ENCODE measurements at places on chromosomes 2 and 18. TPM values are rescaled to one million over a fixed set of nuclear protein-coding genes. Genes with fewer than 3 reads are reported as not detected.

Gene APLF
- polyA plus RNA-seq, result 2.2 TPM

Gene SOCS6
- 17.5 TPM for polyA plus RNA-seq

Gene CKAP2L
- polyA plus RNA-seq, result 8.1 TPM

Gene GPBAR1
- 1.5 TPM for polyA plus RNA-seq

- no peak for DNase-seq
Measured at GRCh38 chr2:118737684-118738083, 109.8 kb downstream of the EN1 start.

GRCh38 chr18:22325396-22325795 is 92.3 kb downstream of the CTAGE1 start:
- DNase-seq, result no peak

DNA sequence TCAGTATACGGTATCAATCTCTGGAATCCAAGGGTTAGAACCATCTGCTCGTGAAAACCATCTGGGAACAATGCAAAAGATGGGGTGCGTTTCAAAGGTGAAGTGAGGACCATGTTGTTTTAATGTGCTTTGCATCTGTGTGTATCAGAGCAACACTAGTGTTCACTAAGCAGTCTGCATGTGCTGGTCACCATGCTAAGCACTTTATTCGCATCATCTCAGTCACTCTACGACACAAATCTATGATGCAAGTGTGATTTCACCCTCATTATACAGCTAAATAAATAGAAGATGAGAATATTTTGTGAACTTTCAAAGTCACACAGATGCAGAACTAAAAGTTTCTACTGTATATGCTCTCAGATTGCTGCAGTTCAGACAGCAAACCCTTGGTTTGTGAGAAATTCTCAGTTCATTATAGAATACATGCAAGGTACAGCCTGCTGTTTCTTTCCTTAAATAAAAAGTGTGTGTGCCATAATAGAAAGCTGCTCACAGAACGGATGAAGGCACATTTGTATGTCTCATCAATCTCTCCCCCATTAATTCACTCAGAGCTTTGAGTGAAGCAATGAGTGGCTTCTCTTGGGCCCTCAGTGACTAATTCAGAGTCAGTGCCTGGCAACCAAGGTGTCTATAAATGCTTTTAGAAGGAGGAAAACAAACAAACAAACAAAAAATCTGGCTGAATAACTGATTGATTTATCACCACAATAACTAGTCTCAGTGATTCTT is 652.8 kb upstream of the SOX11 start:
- DNase-seq, result no peak

DNA sequence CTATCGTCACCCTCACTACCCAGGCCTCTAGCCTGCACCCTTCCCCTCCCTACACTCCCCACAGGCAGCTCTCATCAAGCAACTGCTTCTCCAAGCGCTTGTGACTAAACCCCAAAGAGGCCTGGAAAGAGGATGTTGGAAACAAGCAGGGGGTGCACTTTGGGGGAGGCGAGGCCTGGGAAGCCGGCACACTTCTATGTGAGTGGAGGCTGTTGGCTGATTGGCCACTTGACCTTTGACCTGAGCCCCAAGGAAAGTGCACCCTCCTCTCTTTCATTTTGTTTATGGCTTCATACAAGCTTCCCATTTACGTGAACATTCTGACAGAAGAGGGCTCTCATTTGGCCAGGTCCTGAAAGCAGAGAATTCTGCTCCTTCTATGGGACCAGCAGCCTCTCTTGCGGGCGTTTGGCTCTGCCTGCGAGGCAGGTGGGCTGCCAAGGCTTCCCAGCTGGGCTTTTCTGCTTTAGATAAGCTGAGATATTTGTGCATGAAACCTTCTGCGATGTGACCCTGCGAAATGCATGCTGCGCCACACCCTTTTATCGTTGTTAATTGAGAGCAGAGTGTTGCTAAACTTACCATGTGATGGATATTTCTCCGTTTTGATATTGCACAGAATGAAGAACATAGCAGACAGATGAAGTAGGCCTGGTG is 134.8 kb upstream of the NCK2 start:
- DNase-seq, result peak; percentile 17

DNA sequence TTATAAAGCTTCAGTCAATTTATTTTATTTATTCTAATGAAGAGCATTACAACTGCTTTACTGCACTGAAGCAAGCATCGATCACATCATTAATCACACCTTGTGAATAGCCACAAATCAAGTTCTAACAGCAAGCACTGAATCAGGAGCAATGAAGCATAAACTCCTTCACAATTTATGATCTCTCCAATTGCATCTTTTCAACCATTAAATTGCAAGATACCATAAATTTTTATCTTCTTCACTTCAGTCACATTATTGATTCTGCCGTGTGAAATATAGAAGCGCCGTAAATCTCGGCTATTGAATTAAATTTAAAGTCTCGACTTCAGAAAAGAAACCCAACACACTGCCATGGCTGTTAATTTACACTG is 298.7 kb downstream of the CDCA7 start:
- DNase-seq, result no peak

- DNase-seq, result no peak
Measured at GRCh38 chr2:156803967-156804366, 367.8 kb downstream of the GPD2 start.

GRCh38 chr2:190425883-190426658 is 17.9 kb downstream of the MFSD6 start:
- DNase-seq, result no peak

GRCh38 chr2:146532509-146533147 is 1312.2 kb upstream of the ACVR2A start:
- no peak for DNase-seq

GRCh38 chr18:57561728-57562423 is 24.6 kb downstream of the FECH start:
- peak; percentile 66 for DNase-seq

DNA sequence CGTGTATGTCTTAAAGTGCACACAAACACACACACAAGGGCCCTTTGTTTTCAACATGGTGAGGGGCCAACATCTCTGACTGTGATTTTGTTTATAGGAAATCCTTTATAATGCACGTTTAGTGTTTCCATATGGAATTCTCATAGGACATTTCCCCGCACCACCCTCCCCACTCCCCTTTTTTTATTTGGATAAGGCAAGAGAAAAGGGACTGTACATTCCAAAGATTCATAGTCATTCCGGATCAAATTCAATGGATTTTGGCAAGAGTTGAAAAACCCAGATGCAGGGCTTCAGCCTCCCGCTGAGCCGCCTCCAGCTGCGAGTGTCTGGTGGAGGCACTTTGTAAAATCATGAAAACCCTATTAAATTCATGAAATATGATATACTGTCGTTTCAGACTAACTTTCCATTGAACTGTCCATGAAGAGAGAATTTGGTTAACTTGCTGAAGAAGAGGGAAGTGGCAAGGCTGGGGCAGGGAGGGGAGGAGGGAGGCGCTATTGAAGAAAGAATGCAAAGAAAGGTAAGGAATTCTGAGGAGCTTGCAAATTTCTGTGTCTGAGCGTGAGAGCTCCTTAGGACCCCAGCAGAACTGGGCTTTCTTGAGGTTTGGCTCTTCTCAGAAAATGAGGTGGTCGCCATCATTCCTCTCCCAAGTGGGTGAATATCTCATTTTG is 25.8 kb upstream of the SLC14A2 start:
- DNase-seq, result peak; percentile 95

DNA sequence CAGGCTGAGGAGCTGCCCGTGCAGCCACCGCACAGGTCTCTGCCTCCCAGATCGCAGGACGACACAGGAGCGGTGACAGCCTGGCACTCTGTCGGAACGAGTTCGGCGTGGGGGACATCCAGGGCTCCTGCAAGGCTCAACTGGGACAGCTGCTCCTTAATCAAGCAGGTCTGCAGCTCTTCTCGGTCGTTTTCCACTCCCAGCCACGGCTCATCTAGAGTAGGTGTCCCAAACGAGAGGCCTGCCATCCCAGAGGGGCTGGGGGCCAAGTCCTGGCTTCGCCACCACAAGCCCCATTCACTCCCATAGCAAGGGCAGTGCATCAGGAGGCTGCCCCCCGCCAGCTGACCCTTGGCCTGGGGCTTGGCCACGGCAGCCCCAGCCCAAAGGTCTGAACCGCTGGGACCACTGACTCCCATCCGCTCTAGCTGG is 22.5 kb downstream of the PASK start:
- DNase-seq, result no peak

GRCh38 chr2:109137616-109138015 is 8.6 kb downstream of the SH3RF3 start:
- DNase-seq, result no peak

DNA sequence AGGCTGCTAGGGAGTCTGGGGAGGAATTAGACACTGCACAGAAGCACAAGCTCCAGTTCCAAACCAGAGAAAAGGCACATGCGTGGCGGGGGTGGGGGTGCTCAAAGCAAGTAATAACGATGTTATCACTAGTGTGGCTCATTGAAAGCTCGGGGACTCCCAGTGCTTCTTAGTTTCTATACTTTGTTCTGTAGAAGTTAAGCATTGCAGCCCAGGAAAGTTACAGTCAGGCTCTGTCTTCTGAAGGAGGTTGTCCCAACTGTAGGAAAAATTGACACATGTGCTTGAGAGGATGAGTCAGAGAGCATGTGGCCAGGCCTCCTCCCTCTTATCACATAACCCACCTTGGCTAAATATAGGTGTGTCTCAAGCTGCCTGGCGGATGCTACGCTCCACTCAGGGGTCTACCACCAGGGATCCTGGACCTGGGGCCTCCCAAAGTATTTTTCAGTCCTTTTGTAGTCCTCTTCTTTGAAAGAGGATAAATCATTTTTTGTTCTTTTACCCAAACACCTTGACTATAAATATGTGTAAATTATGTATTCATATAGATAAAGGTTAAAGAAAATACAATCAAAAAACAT is 3.8 kb downstream of the GALNT5 start:
- peak; percentile 59 for DNase-seq

DNA sequence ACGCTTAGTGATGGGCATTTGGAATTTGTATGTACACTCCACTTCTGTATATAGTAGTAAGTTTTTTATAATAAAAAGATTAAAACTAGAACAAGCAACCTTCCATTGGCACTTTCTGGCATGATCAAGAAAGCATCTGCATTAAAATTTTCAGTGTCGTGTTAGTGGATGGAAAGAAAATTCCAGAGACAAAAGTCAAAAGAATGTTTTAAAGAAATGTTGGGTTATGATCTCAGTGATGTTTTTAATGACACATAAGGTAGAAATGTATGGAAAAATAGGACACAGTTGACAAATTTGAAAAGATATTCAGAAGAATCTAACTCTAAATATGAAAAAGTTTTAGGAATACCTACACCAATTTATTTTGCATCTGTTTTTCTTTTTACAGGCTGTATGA is 126.1 kb upstream of the FAM117B start:
- DNase-seq, result no peak
